Caco-2 (cell line): ENCODE measurements at places on chromosomes 6 and 20. TPM values are rescaled to one million over a fixed set of nuclear protein-coding genes. Genes with fewer than 3 reads are reported as not detected.

The ZKSCAN4 gene
- 5.0 and 5.5 TPM in 2 replicates for total RNA-seq

The OR2B6 gene
- total RNA-seq, result not detected in 2 replicates

The SLC17A1 gene
- total RNA-seq, result not detected in 2 replicates

The DSP gene
- 191 and 193 TPM in 2 replicates for total RNA-seq

The SLC13A3 gene
- 0.30 and 0.39 TPM in 2 replicates for total RNA-seq

DNA sequence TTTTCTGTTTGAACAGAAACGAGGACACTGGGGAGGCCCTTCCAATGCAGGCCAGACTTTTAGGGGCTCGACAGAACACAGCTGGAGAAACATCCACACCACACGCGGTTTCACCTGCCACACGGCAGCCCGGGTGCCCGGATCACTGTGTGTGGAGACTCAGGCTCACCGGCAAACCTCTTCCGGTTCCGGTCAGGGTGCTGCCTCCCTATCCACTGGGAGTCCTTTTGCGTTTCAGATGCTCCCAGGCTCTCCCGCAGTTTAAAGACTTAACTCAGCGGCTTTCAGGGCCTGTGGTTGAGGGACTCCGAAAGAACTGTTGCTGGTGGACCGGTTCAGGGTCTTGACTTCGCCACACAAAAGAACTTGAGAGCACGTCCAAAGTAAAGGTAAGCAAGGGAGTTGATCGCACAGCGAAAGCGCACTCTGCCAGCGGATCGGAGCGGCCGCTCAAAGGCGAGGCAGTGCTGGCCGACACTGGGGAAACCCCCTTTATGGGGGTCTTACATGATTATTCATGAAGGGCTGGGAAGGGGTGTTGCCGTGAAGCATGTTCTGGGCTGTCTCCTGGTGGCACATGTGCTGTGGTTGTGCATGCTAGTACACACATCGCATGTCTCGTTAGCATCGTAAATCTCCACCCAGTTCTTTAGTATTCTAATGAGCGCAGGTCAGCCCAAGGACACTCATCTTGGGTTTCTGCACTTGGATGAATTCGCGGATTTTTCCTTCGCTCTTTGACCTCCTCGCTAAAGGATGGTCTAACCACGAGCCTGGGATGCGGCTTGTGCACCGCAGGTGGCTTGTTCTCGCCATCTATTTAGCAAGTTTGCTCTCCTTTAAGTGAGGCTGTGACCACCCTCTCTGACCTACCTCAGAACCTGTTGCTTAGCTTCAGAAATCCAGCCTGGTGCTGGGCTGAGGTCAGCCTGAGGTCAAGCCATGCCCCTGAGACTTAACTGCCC lies 180.3 kb downstream of the CDH26 start:
- no peak overlapping the region for H3K27ac ChIP-seq
- peaks cover 1% of the 10 kb centered on the region for H3K27me3 ChIP-seq
- no peaks in the 10 kb centered on the region for H3K36me3 ChIP-seq
- H3K4me3 ChIP-seq, result no peak overlapping the region
- H3K4me1 ChIP-seq, result no peaks in the 10 kb centered on the region
- DNase-seq, result no peak

DNA sequence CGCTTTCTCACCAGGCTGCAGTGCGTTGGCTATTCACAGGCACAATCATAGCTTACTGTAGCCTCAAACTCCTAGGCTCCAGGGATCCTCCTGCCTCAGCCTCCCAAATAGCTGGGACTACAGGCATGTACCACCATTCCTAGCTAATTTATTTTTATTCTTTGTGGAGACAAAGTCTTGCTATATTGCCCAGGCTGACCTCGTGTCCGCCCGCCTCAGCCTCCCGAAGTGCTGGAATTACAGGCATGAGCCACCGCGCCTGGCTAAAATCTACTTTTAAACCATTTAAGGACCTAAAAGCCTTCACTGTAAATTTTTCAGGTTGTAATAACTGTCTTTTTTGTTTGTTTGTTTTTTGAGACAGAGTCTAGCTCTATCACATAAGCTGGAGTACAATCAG lies 15.2 kb downstream of the SAMHD1 start:
- H3K4me3 ChIP-seq, result no peak overlapping the region
- no peak overlapping the region for H3K27ac ChIP-seq
- no peaks in the 10 kb centered on the region for H3K36me3 ChIP-seq
- DNase-seq, result no peak
- no peaks in the 10 kb centered on the region for H3K4me1 ChIP-seq
- H3K27me3 ChIP-seq, result no peaks in the 10 kb centered on the region

- no peaks in the 10 kb centered on the region for H3K27me3 ChIP-seq
- no peak overlapping the region for H3K27ac ChIP-seq
- peaks cover 11% of the 10 kb centered on the region for H3K4me1 ChIP-seq
- H3K36me3 ChIP-seq, result no peaks in the 10 kb centered on the region
- no peak overlapping the region for H3K4me3 ChIP-seq
These were observed 134.1 kb downstream of the CCDC170 start for GRCh38 chr6:151627689-151628444.

GRCh38 chr20:20095114-20095872 lies 43.0 kb downstream of the CFAP61 start:
- no peaks in the 10 kb centered on the region for H3K4me1 ChIP-seq
- no peak for DNase-seq
- no peaks in the 10 kb centered on the region for H3K27me3 ChIP-seq
- H3K36me3 ChIP-seq, result no peaks in the 10 kb centered on the region

GRCh38 chr20:50674138-50674825 lies 17.1 kb downstream of the RIPOR3 start:
- no peak for DNase-seq
- no peaks in the 10 kb centered on the region for H3K36me3 ChIP-seq
- no peaks in the 10 kb centered on the region for H3K27me3 ChIP-seq
- no peak overlapping the region for H3K4me3 ChIP-seq

DNA sequence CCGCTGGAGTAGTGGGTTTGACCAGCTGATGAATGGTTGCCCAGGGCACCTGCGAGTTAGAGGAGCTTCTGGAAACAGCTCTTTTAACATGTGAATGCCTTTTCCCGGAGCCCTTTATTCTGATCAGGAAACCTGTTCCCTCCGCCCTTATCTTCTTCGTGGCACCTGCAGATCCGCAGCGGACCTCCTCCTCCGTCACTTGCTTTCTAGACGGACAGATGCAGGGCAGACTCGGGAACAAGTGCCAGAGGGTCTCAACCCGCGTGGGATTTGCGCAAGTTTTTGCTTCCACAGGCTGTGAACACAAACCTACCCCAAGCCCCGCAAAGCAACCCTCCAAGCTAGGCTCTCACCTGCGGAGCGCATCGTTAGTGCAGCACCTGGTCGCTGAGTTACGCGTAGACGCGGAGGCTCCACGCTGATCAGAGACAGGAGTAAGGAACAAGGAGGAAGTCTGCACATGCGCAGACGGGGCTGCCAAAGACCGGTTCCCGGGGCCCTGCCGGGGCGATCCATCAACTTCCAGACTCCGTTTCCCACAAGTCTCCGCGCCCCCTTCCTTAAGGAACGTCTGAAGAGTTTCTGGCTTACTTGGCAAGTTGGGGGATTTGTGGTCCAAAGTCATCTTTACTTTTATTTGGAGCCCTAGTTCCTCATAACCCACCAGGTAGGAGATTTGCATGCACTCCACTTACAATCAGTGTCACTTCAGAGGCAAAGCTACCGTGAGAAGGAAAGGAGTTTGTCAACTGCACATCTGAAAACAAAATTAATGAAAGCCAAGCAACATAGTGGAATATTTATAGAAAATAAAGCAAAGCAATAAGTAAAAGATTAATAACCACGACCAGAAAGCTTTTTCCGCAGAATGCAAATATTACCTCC lies 52.7 kb upstream of the ELMO2 start:
- H3K36me3 ChIP-seq, result no peaks in the 10 kb centered on the region
- H3K4me3 ChIP-seq, result peak overlapping the region; percentile 4; the same call in 1 of the 2 replicates
- H3K4me1 ChIP-seq, result no peaks in the 10 kb centered on the region
- peak; percentile 73 for DNase-seq
- H3K27ac ChIP-seq, result no peak overlapping the region

- H3K36me3 ChIP-seq, result no peaks in the 10 kb centered on the region
- no peaks in the 10 kb centered on the region for H3K27me3 ChIP-seq
- no peak overlapping the region for H3K4me3 ChIP-seq
- no peaks in the 10 kb centered on the region for H3K4me1 ChIP-seq
These were observed 44.7 kb downstream of the MCUR1 start for GRCh38 chr6:13769655-13770053.

- H3K36me3 ChIP-seq, result no peaks in the 10 kb centered on the region
- 0 out of 2 replicates have a peak, but pooled peaks cover 9% of the 10 kb centered on the region for H3K4me1 ChIP-seq
- H3K27ac ChIP-seq, result no peak overlapping the region
- H3K27me3 ChIP-seq, result no peaks in the 10 kb centered on the region
These were observed 308.4 kb upstream of the GJE1 start for GRCh38 chr6:141824350-141824749.

- no peaks in the 10 kb centered on the region for H3K27me3 ChIP-seq
- no peak overlapping the region for H3K4me3 ChIP-seq
- no peaks in the 10 kb centered on the region for H3K36me3 ChIP-seq
- H3K27ac ChIP-seq, result no peak overlapping the region
- H3K4me1 ChIP-seq, result peaks cover 24% of the 10 kb centered on the region
These were observed 139.4 kb upstream of the GLP1R start for GRCh38 chr6:38909015-38909730.

DNA sequence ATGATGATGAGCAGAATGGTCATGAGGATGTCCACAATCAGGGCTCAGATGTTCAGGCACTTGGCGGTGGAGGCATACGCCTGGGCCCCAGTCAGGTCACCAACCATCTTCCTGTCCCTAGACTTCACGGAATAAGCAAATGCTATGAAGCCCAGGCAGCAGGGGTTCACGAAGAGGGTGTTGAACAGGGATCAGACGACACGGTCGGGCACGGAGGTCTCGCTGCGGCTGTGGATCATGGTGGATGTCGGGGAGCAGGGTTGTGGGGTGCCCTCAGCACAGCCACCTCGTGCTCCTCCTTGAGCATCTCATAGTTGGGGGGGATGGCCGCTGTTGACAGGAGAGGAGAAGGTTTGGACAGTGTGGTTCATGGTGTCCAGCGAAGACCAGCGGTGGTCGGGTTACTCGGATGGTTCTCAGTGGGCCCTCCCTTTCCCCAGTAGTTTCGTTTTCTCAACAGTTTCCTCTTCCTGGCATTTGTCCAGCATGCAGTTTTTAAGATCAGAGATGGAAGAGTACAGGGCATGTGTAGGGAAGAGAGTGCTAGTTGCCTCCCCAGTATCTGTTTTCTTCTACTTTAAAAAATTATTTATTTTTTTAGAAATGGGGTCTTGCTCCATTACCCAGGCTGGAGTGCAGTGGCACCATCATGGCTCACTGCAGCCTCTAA lies 20.3 kb upstream of the SPDEF start:
- no peaks in the 10 kb centered on the region for H3K27me3 ChIP-seq
- H3K4me3 ChIP-seq, result no peak overlapping the region
- no peaks in the 10 kb centered on the region for H3K4me1 ChIP-seq
- peak overlapping the region; percentile 35 for H3K27ac ChIP-seq
- no peak for DNase-seq
- H3K36me3 ChIP-seq, result no peaks in the 10 kb centered on the region; the same call in 1 of the 2 replicates

DNA sequence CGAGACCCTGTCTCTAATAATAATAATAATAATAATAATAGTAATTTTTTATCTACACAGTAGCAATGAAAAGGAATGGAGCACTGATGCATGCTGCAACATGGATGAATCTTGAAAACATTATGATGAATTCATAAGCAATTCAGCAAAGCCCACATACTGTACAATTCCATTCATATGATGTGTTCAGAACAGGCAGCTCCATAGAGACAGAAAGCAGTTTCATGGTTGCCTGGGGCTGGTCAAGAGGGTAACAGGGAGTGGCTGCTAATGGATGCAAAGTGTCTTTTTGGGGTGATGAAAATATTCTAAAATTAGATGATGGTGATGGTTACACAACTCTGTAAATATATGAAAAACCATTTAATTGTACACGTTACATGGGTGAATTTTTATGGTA lies 43.6 kb downstream of the SLC24A3 start:
- DNase-seq, result no peak
- H3K4me3 ChIP-seq, result no peak overlapping the region
- H3K4me1 ChIP-seq, result 0 out of 2 replicates have a peak, but pooled peaks cover 9% of the 10 kb centered on the region
- H3K27me3 ChIP-seq, result no peaks in the 10 kb centered on the region

DNA sequence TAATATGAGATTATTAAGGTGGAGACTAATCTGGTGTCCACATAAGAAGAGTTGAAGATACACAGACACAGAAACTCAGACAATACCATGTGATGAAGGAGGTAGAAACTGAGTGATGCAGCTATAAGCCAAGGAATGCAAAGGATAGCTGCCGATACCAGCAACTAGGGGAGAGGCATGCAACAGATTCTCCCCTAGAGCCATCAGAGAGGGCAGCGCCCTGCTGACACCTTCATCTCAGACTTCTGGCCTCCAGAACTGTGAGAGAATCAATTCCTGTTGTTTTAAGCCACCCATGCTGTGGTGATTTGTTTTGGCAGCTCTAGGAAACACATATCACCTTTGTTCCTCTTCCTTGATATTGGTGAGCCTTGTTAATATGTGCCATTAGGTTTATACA lies 41.5 kb downstream of the STXBP5 start:
- H3K27ac ChIP-seq, result no peak overlapping the region
- H3K4me1 ChIP-seq, result no peaks in the 10 kb centered on the region
- no peak for DNase-seq
- no peak overlapping the region for H3K4me3 ChIP-seq
- no peaks in the 10 kb centered on the region for H3K27me3 ChIP-seq

GRCh38 chr6:70060680-70061079 lies 194.3 kb downstream of the COL19A1 start:
- DNase-seq, result no peak
- no peak overlapping the region for H3K27ac ChIP-seq
- no peaks in the 10 kb centered on the region for H3K36me3 ChIP-seq
- no peak overlapping the region for H3K4me3 ChIP-seq
- H3K27me3 ChIP-seq, result no peaks in the 10 kb centered on the region
- no peaks in the 10 kb centered on the region for H3K4me1 ChIP-seq

DNA sequence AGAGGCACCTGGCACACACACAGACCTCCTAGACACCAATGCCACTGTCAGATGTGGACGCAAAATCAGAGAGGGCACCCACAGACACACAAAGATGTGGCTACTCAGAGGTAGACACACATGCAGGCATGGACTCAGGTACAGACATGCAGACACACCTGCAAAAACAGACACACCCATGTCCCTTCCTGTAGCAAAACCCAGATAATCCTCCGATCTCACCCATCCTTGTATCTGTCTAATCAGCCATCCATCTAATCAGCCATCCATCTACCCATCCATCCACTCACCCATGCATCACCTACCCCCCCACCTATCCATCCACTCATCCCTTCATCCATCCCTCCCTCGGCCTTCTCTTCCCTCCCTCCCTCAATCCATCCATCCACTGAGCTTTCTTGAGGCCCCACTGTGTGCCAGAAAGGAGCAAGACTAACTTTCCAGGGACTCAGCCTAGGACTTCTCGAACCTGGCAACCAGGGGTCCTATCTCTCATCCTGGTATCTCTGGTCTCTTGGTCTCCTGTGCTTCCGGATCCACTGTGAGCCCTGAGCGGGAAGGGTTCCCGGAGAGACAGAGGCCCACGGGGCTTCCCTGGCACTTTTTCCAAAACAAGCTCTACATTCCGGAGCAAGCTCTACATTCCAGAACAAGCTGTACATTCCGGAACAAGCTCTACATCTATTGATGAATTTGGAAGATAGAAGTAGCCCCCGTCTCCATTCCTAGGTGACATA lies 1.1 kb upstream of the TGM2 start:
- H3K36me3 ChIP-seq, result no peaks in the 10 kb centered on the region
- peak overlapping the region; percentile 6 for H3K27ac ChIP-seq
- peaks cover 36% of the 10 kb centered on the region for H3K4me1 ChIP-seq

- no peaks in the 10 kb centered on the region for H3K4me1 ChIP-seq
- H3K27me3 ChIP-seq, result no peaks in the 10 kb centered on the region
- H3K27ac ChIP-seq, result no peak overlapping the region
- DNase-seq, result no peak
- no peaks in the 10 kb centered on the region for H3K36me3 ChIP-seq
- H3K4me3 ChIP-seq, result no peak overlapping the region
These were observed 2.1 kb downstream of the RAET1E start for GRCh38 chr6:149895833-149896271.

- no peaks in the 10 kb centered on the region for H3K4me1 ChIP-seq
- DNase-seq, result no peak
- no peaks in the 10 kb centered on the region for H3K27me3 ChIP-seq
- no peak overlapping the region for H3K4me3 ChIP-seq
- no peaks in the 10 kb centered on the region for H3K36me3 ChIP-seq
- peak overlapping the region; percentile 6 for H3K27ac ChIP-seq
These were observed 36.2 kb downstream of the ARMC2 start for GRCh38 chr6:108884211-108885059.
